NCI-H1436 treated with DMSO at 0.1 percent for 48 hours (cell line): ENCODE measurements at places on chromosomes 1 and 21.

DNA sequence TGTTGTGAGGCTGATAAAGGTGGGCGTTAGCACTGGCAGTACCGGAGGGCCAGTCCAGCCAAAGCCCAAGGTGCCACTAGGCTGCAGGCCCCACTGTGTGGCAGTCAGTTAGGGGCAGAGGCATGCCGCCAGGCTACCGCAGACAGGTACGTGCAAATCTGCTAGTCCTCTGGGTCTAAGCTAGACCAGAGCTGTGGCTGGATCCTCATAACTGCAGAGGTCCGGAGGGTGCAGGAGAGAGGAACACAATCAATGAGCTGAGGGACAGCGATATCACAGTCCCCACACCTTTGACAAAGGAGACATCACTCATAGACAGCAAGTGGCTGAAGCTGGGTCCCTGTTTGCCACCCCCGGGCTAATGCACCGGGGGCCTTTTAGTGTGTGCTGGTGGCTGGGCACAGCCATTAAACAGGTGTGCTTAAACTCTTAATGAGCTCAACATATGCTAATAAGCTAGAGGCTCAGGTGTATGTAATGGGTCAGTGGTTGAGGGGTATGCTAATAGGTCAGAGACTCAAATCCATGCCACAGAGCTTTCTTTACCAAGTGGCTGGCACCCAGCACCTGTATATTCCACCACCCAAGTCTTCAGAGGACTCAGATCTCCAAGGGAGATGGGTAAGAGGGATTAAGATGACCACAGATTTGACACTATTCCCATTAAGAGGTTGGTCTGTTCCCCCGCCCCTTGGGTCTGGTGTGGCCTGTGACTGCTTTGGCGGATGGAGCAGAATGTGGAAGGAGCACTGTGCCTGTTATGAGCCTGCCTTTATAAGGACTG lies 82.0 kb downstream of the GLIS1 start:
- DNase-seq, result no peak

GRCh38 chr1:12485231-12486058 lies 132.6 kb downstream of the DHRS3 start:
- DNase-seq, result no peak

GRCh38 chr1:181013144-181013543 lies 9.5 kb downstream of the STX6 start:
- no peak for DNase-seq

- DNase-seq, result no peak
Measured at GRCh38 chr1:199261328-199261727, 622.5 kb downstream of the PTPRC start.

DNA sequence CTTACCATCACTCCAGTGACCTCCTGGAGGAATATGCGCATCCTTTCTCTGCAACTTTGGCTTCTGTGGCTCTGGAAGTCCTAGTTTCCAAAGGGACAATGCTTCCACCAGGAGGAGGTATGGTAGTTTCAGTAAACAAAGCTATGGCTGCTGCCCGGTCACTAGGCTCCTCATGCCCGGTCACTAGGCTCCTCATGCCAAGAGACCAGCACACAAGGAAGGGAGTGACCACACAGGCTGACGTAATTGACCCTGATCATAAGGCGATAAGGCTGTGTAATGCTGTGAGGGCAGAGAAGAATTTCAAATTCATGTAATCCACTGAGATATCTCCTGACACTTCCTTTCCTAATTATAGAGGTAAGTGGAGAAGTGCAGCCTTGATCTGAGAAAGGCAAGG lies 102.9 kb downstream of the DTL start:
- DNase-seq, result no peak

GRCh38 chr1:175332515-175332914 lies 139.9 kb upstream of the KIAA0040 start:
- DNase-seq, result no peak

DNA sequence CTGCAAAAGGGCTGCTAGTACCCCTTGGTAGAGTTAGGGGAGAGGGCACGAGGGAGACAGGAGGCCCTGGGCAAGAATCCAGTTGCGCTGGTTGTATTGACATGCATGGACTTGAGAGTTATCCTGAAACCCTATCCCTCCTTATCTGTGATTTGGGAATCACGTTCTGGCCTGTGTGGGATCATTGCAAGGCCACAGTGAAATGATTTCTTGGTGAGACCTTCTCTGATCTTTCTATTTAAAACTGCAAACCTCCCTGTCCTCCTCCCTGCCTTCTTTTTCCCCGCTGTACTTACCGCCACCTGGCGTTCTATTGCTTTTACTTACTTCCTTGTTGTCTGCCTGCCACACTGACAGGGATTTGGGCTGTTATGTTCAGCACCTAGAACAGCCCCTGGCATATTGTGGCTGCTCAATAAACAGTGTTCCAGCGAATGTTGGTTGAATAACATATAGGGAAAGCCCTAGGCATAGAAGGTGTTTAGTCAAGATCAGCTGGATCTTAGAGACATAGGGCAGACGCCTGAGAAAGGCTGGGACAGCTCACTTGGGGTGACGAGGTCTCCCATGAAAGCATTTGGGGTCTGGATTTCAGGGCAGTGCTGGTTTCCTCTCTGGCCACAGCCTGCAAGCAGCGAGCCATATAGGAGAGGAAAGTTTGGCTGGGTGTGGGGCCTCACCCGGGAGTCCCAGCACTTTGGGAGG lies 25.6 kb downstream of the ALPL start:
- DNase-seq, result no peak

- DNase-seq, result no peak
Measured at GRCh38 chr1:157781048-157781447, 4.1 kb upstream of the FCRL2 start.

GRCh38 chr1:91778964-91779363 lies 107.0 kb downstream of the TGFBR3 start:
- no peak for DNase-seq

- no peak for DNase-seq
Measured at GRCh38 chr1:12245116-12245515, 15.3 kb downstream of the VPS13D start.

- no peak for DNase-seq
Measured at GRCh38 chr1:12540580-12541273, 77.3 kb downstream of the DHRS3 start.

GRCh38 chr21:24225431-24225830 lies 1381.8 kb downstream of the MRPL39 start:
- DNase-seq, result no peak

GRCh38 chr1:67429528-67430357 lies 459 bp downstream of the SERBP1 start:
- no peak for DNase-seq

DNA sequence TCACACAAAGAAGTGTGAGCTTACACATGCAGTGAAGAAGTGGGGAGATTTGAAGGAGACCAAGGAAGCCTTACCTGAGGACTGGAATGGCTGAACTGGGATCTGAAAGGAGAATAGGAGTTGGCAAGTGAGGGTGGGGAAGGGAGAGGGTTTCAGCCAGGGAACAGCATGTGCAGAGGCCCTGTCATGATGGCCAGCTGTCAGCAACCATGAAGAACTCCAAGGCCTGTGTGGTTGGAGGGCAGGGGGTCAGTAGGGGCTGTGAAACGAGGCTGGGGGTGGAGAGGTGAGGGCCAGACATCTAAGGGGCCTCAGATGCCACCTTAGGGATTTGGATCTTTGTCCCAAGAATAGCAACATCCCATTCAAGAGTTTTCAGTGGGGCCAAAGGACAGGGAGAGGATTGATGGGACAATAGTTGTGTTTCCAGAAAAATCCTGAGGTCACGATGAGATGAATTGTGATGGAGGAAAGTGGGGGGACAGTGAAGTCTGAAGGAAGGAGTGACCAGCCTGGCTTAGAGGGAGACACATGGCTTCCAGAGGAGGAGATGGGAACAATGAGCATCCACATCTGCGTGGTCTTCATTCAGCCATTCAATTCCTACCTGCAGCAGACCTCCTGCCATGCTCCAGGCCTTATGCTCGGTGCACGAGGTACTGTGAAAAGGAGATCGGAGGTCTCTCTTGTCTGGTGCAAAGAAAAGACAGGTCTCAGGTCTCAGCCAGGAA lies 187.6 kb downstream of the MATN1 start:
- no peak for DNase-seq

- DNase-seq, result no peak
Measured at GRCh38 chr1:169604781-169605560, 18.7 kb upstream of the F5 start.

DNA sequence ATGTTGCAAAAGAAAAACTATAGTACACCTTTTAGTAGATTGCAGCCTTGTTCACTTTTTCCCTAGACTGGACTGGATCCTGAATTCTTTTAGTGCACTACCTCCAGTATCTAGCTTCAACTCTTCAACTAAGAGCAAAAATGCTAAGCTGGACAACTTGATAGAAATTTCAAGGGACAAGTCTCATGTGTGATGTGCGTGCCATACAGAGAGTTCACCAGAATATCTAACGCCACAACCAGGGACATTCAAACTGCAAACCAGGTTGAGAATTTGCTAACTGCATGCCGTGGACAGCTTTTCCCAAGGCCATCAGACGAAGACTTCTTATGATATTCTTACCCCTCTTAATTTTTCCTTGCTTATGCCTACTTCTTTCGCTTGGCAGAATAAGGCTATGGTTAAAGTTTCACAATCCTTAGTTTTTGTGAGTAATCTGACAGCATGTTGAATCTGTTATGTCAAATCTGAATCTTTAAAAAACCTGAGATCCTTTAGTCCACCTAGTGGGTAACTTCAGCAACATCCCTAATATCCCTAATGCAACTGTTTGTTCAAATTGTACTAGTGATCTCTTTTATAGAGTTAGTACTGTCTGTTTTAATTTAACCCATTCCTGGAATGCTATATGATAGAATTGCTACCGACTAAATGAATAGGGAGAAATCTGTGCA lies 66.4 kb downstream of the DDAH1 start:
- DNase-seq, result no peak
